ENCODE measurements at places on chromosomes 5 and 9. TPM values are rescaled to one million over a fixed set of nuclear protein-coding genes. Genes with fewer than 3 reads are reported as not detected.

Gene SUSD3
- 1.3 TPM for total RNA-seq

- no peak for DNase-seq
- no peaks in the 10 kb centered on the region for H3K4me1 ChIP-seq
- H3K36me3 ChIP-seq = no peaks in the 10 kb centered on the region
- H3K27me3 ChIP-seq = no peaks in the 10 kb centered on the region
- no peak overlapping the region for H3K4me3 ChIP-seq
- no peak overlapping the region for H3K27ac ChIP-seq
Measured at GRCh38 chr9:126062158-126062886, 264.3 kb upstream of the MVB12B start.

GRCh38 chr5:148381906-148382305 lies 1.9 kb upstream of the FBXO38 start:
- H3K36me3 ChIP-seq = no peaks in the 10 kb centered on the region
- no peaks in the 10 kb centered on the region for H3K27me3 ChIP-seq
- DNase-seq = no peak

Gene RGS7BP
- total RNA-seq = 0.29 TPM

DNA sequence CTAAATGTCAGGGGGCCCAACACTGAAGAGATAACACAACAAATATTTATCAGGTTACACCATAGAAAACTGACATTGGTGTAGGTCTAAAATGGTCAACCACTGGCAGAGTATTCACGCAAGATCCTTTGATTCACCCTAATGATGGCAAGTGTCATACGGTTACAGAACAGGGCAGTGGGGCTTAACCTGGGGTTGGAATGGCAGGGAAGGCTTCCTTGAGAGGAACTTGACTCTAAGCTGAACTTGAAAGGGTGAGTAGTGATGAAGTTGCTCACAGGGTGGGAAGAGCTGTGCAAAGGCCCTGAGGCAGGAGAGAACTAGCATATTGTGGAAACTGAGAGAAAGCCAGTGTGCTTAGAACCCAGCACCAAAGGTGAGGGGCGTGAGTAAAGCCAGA lies 97.1 kb upstream of the MVB12B start:
- no peaks in the 10 kb centered on the region for H3K4me1 ChIP-seq
- DNase-seq = no peak
- H3K27me3 ChIP-seq = no peaks in the 10 kb centered on the region
- no peak overlapping the region for H3K27ac ChIP-seq

DNA sequence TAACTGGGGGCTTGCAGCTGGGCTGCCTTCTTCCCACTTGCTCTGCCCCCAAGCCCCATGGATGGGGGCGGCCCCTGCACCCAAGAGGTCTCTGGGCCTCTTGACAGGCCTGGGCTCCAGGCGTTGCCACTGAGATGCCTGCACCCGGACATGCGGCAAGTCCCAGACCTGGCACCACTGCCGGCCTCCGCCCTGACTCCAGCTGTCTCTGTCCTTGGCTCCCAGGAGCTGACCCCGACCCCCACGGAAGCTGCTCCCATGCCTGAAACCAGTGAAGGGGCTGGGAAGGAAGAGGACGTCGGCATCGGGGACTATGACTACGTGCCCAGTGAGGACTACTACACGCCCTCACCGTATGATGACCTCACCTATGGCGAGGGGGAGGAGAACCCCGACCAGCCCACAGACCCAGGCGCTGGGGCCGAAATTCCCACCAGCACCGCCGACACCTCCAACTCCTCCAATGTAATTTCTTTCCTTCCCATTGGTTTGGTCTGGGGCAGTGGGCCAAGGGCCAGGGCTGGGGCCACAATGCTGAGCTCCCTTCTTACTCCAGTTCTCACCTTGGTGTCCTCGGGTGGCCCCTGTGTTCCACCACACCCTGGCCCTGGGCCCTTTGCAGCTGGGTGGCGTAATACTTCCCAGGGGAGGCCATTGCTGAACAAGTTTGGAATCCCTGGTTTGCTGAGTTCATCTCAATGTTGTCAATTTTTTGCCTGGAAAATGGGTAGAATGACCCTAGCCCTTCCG lies 88.6 kb downstream of the COL5A1 start:
- H3K27me3 ChIP-seq = no peaks in the 10 kb centered on the region
- no peak overlapping the region for H3K27ac ChIP-seq
- H3K4me3 ChIP-seq = no peak overlapping the region
- DNase-seq = no peak

Data from breast epithelium (tissue), 4 donors.